ENCODE measurements at places on chromosomes 4 and X.

- no peak for DNase-seq
These were observed 4.6 kb downstream of the HMX1 start for GRCh38 chr4:8866828-8867623.

GRCh38 chr4:154739111-154739510 lies 4.7 kb upstream of the LRAT start:
- no peak for DNase-seq

- DNase-seq: no peak
These were observed 1230.3 kb upstream of the AGA start for GRCh38 chr4:178672512-178672911.

GRCh38 chr4:188214861-188215260 lies 75.6 kb downstream of the TRIML1 start:
- DNase-seq: no peak

DNA sequence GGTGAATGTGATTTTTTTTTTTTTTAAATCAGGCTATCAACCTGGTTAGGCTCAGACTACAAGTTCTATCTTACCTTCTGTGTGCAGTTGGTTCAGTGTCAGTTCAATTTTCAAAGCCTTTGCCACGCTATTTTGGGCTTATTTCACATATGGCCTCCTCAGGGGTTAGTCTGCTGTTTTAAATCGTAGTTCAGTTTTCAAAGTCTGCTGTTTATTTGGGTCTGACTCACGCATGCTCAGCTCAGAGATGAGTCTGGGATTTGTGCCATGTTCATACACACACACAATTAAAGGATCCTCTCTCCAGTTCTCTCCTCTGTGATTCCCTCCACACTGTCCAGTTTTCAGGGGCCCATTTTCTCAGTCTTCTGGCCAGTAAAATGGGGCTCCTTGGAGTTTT lies 32.3 kb upstream of the ZFX start:
- no peak for DNase-seq

- no peak for DNase-seq
These were observed 104.3 kb upstream of the STK26 start for GRCh38 chrX:131918839-131919238.

DNA sequence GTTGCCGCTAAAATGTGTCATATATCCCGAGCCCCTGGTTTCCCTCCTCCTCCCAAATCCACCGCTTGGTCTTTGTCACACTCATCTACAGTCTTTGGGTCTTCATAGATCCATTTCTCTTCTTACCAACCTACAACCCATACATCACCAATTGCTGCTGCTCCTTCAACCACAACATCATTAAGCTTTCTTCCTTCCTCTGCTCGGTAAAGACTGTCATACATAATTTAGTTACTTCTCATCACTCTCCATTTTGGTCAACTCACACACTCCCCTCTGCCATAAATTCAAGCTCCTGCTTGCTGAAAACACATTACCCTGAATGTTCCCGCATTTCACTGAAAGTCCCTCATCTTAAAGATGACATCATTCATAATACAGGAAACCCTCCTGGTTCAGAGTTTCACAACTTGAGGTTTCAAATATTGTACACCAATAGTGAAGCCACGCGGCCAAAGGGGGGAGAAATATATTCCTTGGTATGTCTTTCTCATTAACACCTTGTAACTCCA lies 1.7 kb upstream of the DCTD start:
- no peak for DNase-seq

DNA sequence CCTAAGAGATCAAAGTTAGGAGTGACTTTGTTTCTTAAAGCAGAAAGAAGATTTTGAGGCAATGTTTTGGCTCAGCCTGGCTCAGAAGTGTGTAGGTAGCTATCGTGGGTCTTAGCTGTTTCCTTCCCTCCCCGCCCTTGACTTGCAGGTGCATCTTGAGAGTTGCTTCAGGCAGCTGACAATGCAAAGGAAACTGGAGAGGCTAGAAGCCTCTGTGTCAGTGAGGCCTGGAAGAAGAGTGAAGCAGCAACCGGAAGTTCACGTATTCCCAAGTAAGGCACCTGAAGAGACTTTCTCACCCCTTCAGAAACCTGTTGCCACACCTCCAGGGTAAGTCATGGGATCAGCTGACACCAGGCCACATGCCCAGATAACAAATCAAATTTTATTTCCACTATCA lies 10.6 kb upstream of the XKRX start:
- DNase-seq: no peak

Measured in KG1 (cell line).